Bronchial smooth muscle cell (primary cell): ENCODE measurements at places on chromosomes 12 and 14. TPM values are rescaled to one million over a fixed set of nuclear protein-coding genes. Genes with fewer than 3 reads are reported as not detected.

KLRK1 gene
- not detected in 2 replicates for total RNA-seq

OAS2 gene
- 0.69 and 2.0 TPM in 2 replicates for total RNA-seq

LRRK2 gene
- 10.9 and 11.0 TPM in 2 replicates for total RNA-seq

CMKLR1 gene
- not detected in 2 replicates for total RNA-seq

STAT6 gene
- 93.7 and 95.0 TPM in 2 replicates for total RNA-seq

RDH12 gene
- 0.09 and 0.16 TPM in 2 replicates for total RNA-seq

COPZ1 gene
- 114 and 128 TPM in 2 replicates for total RNA-seq

KRT6B gene
- total RNA-seq = 0.47 and 2.0 TPM in 2 replicates

FLRT2 gene
- total RNA-seq = 0.77 and 9.3 TPM in 2 replicates

POTEM gene
- total RNA-seq = not detected in 2 replicates

GLT1D1 gene
- under 0.01 and 0.09 TPM in 2 replicates for total RNA-seq

ADAMTS20 gene
- not detected in 2 replicates for total RNA-seq

IQSEC3 gene
- total RNA-seq = 0.16 and 0.17 TPM in 2 replicates

ACSM4 gene
- total RNA-seq = not detected in 2 replicates

METTL17 gene
- 19.1 and 25.4 TPM in 2 replicates for total RNA-seq

CRIP1 gene
- 6.2 and 9.3 TPM in 2 replicates for total RNA-seq

MYBPC1 gene
- total RNA-seq = not detected in 2 replicates
